ENCODE measurements at places on chromosomes 11 and 22.

- no peak for DNase-seq
These were observed 56.8 kb downstream of the TMPRSS5 start for GRCh38 chr11:113649311-113649710.

DNA sequence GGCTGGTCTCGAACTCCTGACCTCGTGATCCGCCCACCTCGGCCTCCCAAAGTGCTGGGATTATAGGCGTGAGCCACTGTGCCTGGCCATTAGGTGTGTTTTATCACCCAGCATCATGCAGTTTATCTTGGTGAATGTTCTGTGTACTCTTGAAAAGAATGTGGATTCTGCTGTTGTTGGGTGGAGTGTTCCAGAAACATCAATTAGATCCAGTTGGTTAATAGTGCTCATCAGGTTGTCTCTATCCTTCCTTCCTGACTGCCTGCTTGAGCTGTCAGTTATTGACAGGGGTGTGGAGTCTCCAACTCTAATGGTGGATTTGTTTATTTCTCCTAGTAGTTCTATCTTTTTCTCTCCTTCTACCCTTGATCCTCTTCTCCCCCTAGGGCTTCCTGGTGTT, 30.2 kb upstream of the PPP6R3 start:
- no peak for DNase-seq

GRCh38 chr11:108713076-108713790, 48.4 kb downstream of the DDX10 start:
- no peak for DNase-seq

- no peak for DNase-seq
These were observed 77.0 kb downstream of the RPS6KA4 start for GRCh38 chr11:64436000-64436399.
